ENCODE measurements at places on chromosomes 16 and 17.

DNA sequence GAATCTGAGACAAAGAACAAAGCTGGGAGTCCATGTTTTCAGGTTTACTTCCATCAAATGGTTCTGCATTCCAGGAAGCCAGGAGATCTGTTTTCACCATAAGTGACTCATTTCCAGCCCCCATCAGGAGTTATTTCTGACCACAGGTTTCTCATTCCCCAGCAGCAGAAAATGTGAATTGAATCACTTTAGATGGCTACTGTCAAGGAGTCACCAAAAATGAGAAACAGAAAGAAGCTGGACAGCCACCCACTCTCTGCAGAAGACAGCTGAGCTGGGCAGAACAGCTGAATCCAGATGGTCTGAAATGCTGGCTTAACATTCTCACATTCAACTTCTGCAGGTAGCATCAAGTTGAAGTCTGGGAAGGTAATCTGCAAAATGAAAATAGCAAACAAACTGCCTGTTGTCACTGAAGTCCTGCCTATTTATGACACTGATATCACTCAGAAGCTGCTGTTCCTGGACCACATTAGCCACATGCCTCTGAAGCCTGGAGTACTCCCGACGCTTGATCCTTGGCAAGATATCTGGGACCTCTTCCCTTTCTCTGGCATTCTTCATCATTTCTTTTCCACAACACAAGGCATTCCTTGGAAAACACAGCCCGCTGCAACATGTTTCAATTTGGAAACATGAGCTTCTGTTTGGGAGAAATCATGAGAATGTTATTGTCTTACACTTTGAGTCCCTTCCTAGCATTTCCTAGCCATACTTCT, 15.3 kb downstream of the CCL11 start:
- DNase-seq = no peak

DNA sequence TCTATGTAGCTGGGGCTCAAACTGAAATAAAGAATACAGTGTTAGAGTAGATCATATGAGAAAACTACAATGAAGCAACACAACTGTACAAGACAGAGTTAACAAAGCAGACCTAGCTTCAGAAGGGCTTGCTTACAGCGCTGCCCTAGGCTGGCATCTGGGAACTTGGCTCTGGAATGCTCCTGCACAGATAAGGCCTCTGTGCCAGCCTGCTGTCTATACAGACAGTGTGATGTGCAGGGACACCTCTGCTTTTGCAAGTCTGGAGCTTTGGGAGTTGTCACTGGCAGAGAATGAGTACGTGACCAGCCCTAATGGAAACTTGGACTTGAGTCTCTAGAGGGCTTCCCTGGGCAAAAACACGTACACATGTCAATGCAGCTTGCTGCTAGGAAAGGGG, 32.1 kb upstream of the SLC38A8 start:
- no peak for DNase-seq

DNA sequence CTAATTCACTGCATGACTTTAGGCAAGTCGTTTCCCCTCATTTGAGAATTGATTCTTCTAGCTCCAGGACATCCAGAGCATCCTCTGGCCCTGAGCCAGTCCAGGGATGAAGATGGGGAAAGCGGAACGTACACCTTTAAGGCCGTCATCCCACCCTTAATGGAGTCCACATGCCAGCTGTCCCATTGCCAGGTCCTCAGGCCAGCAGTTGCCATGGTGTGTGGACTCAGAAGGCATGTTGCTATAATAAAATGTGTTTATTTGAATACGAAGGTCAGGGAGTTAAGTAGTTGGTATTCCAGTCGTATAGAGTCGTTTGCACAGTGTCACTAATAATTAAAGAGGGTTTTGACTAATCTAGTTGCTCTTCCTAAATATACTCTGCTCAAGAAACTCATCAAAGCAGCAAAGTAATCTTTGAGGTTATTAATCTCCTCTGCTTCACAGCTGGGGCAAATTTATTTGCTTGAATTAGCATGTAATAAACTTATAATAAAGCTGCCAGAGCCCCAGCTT, 30.4 kb downstream of the CCDC182 start:
- peak; percentile 5 for DNase-seq

GRCh38 chr16:81830845-81831540, 51.9 kb downstream of the PLCG2 start:
- DNase-seq = no peak

DNA sequence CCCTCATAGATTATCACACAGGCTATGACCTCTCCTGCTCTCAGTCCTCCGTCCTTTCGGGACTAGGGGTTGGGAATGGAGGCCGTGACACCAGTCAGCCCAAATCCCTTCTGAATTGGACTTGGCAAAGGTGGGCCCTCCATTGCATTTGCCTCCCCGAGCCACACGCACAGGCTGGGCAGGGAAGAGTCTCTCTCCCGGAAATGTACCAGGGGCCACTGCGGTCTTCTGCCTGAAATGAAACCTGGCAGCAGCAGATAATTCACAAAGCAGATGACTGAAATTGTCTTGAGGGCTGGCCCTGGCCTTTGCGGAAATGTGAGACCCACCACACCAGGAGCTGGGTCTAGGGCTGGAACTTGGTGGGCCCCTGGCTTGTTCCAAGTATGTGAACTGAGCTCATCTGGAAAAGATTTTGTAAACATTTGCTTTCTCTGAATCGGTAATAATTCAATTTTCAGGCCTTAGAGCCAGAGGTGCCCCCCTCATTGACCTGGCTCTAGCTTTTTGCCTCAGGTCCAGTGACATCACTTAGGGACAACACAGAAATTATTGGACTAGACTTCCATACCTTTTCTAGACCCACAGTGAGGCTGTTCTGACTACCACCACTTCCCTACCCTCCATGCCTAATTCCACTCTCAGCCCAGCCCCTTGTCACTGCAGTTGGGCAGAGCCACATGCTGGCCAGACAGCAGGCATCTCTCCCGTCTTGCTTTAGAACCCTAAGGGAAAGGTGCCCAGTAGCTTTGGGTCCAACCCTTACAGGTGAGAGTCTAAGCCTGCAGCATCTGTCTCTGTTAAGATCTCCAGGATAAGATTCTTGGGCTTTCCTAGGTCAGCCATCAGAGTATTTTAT, 75.2 kb downstream of the CCDC182 start:
- DNase-seq = peak; percentile 50

DNA sequence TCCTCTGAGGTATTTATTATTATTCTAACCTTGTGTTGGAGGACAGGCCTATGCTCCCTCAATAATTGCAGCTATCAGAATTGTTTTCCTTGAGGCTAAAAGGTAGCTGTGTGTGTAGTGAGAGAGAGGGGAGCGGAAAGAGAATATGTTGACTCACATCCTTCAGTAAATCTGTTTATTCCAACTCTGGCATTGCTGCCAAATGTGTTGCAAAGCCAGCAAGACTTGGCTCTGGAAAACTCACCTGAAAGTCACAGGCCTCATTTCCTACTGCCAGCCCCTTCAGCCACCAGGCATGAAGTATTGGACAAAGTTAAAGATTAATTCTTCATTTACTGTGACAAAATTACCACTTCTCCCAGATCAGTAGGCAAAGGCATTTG, 9.6 kb downstream of the CA10 start:
- no peak for DNase-seq

- no peak for DNase-seq
These were observed 589.7 kb downstream of the CDH11 start for GRCh38 chr16:64532117-64532516.

GRCh38 chr17:55601874-55602364, 90.7 kb upstream of the SMIM36 start:
- DNase-seq = no peak

DNA sequence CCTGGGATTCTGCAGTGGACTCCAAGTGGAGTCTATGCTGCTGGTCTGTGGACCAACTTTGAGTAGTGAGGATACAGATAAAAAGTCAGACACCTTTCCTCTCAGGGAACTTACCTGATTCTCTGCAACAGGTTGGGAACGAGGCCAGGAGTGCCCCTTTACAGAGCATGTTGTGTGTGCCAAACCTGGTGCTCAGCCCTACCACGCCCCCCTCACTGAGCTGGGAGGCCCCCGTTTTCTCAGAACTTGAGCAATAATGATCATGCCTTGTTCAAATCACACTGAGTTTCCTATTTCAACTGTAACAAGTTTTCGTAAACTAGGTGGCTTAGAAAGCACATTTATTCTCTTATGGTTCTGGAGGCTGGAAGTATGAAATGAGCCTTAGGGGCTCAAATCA, 182.0 kb downstream of the COPRS start:
- DNase-seq = no peak

- DNase-seq = no peak
These were observed 55.6 kb downstream of the CYLD start for GRCh38 chr16:50797456-50797855.

- no peak for DNase-seq
These were observed 377 bp upstream of the CRHR1 start for GRCh38 chr17:45783593-45784292.

DNA sequence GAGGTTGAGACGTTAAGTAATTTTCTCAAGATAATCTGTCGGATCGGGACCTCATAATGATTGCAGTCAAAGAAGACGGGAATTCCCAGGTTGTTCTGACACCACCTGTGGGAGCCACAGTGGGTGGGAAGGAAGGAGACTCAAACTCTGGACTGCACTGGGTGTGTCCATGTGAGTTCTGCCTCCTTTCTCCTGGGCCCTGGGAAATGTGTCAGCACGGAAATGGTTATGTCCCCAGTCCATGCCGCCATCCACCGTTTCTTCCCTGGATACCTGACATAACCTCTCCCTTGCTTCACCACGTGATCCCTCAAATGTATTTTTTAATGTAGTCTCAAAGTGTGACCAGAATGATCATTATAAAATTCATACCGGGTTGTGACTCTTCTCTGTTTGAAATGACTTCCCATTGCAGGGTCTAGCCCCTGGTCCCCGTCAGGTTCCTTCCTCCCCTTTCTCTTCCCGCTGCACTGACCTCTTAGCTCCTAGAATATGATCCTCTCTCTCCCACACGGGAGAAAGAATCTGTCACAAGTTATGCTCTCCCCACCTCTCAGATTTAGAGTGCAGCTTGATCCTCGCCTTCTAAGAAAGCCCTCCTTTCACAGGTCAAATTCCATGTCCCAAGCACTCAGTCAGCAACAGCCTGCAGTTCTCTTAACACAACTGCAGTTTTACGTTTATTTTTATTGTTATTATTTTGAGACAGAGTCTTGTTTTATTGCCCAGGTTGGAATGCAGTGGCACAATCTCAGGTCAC, 820.0 kb upstream of the EEF2KMT start:
- no peak for DNase-seq
